ENCODE measurements at places on chromosomes 7 and 10. TPM values are rescaled to one million over a fixed set of nuclear protein-coding genes. Genes with fewer than 3 reads are reported as not detected.

Gene LRRD1
- not detected for total RNA-seq

Gene PRSS37
- not detected for total RNA-seq

DNA sequence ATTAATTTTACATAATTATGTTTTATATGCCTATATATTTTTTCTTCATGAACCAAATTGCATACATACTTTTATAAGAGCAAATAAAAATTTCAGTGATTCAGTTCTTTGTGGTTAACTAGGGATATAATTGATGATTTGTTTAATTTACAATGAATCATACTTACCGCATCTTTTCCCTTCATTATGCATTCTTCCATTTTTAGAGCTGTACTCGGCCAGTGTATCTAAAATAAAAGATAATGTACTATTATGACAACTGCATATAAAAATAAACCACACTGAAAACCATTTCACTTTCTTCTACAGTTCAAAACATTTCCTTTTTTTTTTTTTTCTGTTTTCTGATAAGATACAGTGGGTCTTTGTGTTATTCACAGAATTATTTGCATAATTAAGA is 179.9 kb downstream of the SEMA3E start:
- DNase-seq = no peak

GRCh38 chr7:911791-912480 is 35.6 kb downstream of the GET4 start:
- no peak for DNase-seq

- DNase-seq = no peak
Observed at GRCh38 chr10:35640474-35640873, 1.6 kb downstream of the FZD8 start.

DNA sequence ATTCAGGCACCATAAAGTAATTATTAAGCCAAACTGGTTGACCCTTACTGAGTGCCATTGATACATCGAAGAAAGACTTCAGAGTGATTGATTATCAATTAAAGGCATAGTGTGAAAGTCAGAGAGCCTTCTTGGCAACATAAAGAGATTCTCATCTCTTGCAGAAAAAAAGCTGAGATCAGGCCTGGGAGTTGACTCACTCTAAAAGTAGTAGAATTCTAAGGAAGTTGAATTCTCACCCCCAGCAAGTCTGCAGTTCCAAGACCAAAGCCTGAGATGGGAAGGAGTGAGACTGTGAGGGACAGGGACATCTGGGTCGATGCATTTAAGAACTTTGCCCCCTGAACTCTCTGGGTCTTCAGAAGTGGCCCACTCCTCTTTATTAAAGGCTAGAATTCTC is 21.6 kb upstream of the ERCC6 start:
- no peak for DNase-seq

- DNase-seq = no peak
Observed at GRCh38 chr10:76883596-76883995, 754.0 kb downstream of the KCNMA1 start.

- DNase-seq = no peak
Observed at GRCh38 chr10:69732147-69732825, 69.4 kb upstream of the COL13A1 start.

- DNase-seq = no peak
Observed at GRCh38 chr10:91700788-91701444, 68.0 kb upstream of the PPP1R3C start.

DNA sequence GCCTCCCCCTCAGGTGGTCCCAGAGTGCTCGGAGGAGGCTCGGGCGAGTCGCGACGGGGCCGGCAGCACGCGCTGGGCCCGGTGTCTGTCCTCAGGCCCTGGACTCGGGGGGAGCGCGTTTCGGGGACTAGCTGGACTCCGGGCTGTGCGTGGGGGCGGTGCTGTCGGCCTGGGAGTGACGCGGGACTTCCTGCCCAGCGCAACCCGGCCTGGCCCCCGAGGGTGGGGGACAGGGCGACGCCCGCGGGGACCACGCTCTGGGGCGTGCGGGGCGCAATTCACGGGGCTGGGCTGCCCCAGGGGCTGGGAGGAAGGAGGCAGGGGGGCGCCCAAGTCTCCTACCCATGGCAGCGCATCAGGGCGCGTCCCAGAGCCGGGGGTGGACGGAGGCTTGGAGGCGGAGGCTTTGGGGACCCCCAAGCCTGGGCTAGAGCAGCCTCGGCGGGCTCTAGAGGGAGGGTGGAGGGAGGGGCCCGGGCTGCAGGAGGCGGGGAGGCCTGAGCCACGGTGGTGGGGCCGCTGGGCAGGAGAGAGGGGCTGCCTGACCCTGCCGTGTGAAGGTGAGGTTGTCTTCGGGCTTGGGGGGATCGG is 2.3 kb upstream of the VENTX start:
- no peak for DNase-seq

GRCh38 chr10:86848747-86849146 is 92.3 kb downstream of the BMPR1A start:
- DNase-seq = no peak

- DNase-seq = no peak
Observed at GRCh38 chr10:87753995-87754866, 63.8 kb downstream of the ATAD1 start.
